ENCODE measurements at places on chromosomes 7 and 10.

GRCh38 chr10:29273478-29273877 is 15.4 kb upstream of the LYZL1 start:
- no peak for DNase-seq

- no peak for DNase-seq
Observed at GRCh38 chr7:30657131-30657530, 25.1 kb downstream of the CRHR2 start.

DNA sequence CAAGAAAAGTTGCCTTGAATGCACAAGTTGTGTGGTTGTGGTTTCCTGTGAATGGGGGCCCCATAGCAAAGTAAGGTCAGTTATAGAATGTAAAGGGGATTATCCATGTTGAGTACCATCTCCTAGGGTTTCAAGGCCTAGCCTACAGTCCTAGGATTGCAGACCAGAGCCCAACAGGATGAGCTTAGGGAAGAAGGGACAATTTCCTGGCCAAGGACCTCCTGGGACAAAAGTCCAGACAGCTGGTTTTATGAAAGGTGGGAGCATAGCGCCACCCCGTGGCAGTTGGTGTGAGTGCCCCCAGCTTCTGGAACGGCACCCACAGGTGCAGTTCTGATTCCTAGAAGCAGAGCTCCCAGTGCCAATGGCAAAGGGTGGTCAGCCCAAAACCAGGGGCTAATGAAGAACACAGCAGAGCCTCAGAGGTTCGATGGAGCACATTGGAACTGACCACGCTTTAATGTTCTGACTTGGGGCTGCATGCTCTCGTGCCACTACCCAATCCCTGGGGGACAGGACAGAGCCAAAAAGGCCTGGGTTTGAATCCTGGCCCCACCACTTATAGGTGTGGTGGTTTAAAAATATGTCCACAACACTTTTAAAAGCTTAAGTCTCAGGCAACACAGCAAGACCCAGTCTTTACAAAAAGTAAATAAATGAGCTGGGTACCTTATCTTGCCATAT is 25.8 kb upstream of the TMEM120A start:
- DNase-seq, result peak; percentile 75

- DNase-seq, result no peak
Observed at GRCh38 chr10:36423821-36424248, 701.6 kb upstream of the ANKRD30A start.

- DNase-seq, result no peak
Observed at GRCh38 chr10:114661212-114661880, 3.3 kb upstream of the ABLIM1 start.

- DNase-seq, result no peak
Observed at GRCh38 chr10:67772894-67773511, 65.0 kb downstream of the DNAJC12 start.

DNA sequence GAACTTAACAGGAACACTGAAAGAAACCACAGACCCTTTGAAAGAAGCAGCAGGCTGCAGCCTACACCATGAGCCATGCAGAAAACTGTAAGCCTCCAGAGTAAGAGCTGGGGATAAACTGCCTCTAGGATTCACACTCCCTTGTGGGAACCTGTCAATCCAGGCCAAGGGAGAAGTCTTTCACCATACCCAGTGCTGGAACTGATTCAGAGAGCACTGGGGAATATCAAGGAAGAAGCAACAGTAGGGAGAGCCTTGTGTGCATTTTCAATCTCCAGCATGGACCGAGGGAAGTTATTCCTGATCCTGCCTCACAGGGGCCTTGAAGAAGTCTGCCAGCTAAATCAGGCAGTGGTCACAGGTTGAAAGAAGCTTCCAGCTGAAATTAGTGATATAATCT is 282.2 kb downstream of the AGMO start:
- DNase-seq, result no peak

DNA sequence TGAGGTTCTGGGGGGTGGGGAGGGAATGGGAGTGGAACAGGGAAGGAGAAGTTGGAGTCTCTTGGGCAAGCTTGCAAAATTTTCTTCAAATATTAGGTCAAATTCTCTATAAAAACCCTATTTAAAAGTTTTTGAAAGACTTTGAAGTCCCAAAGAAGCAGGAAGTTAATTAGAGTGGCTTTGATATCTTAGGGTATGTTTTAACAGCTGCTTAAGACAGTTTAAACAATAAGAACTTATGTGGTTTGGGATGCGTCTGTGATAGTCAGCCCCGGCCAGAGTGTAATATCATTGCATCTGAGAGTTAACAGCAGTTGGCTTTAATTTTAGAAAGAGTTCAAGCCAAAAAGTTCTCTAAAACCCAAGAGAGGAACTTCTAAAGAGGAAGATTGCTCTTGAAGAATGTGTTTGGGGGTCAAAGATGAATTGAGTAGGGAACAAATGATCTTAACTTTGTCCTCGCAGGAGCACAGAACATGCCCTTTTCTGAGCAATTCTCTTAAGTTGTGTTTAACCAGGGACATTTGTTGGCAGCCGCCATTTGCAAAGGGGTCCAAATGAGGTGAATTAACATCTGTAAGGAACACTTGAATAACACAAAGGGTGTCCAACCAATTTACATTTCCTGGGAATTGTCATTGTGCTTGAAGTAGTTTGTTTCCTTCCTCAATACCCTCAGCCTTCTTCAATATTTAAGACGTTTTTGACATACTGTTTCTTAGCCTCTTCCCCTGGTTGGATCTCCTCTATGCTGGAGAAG is 182.4 kb downstream of the PTEN start:
- DNase-seq, result no peak

GRCh38 chr10:132844069-132844809 is 58.3 kb upstream of the NKX6-2 start:
- no peak for DNase-seq

All from cardiac fibroblast (primary cell).